ENCODE measurements at places on chromosomes 13 and 19.

- DNase-seq, result no peak
Observed at GRCh38 chr13:111288276-111288675, 32.2 kb upstream of the TEX29 start.

- DNase-seq, result no peak
Observed at GRCh38 chr13:30972888-30973377, 40.5 kb downstream of the TEX26 start.

- DNase-seq, result no peak
Observed at GRCh38 chr13:79459906-79460305, 21.0 kb upstream of the NDFIP2 start.

DNA sequence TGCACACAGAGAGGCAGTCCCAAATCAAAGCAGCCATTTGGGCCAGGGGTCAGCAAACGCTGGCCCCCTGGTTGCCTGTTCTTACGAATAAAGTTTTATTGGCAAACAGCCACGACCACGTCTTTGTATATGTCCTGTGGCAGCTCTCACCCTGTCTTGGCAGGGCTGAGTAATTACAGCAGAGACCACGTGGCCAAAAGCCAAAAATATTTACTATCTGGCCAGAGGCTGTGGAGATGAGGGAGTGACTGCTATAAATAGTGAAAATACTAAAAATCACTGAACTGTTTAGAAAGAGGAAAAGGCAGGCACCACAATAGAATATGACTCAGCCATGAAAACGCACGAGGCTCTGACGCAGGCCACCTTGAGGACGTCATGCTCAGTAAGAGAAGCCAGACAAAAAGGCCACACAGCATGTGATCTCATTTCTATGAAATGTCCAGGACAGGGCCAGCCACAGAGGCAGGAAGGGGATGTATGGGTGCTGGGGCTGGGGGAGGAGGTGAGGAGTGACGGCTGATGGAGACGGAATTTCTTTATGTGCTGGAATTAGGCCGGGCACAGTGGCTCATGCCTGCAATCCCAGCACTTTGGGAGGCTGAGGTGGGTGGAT, 29.4 kb downstream of the SMIM24 start:
- DNase-seq, result peak; percentile 81

- DNase-seq, result no peak
Observed at GRCh38 chr13:98495627-98496478, 81.1 kb downstream of the STK24 start.

GRCh38 chr13:54945973-54946372, 1917.4 kb downstream of the OLFM4 start:
- no peak for DNase-seq

DNA sequence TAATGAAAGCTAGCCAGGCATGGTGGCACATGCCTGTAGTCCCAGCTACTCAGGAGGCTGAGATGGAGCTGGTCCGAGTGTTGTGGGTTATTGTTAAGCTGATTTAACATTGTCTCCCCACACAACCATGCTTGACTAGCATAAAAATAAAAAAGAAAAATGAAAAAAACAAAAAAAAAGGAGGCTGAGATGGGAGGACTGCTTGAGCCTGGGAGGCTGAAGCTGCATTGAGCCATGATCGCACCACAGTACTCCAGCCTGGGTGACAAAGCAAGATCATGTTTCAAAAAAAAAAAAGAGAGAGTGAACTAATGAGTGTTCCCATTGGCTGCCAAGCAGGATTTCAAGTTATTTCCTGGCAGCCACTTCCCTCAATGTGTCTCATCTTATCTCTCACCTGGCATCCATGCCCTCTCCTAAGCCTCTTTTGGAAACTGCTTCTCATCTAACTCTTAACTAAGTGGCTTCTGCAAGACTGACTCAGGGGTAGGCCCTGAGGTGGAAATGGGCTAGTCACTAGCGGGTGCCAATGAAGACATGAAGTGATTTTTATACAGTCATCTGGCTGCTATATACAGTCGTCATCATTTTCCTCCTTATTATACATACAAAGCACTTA, 4.9 kb downstream of the THAP8 start:
- no peak for DNase-seq

- no peak for DNase-seq
Observed at GRCh38 chr13:98285852-98286594, 109.0 kb upstream of the RNF113B start.

DNA sequence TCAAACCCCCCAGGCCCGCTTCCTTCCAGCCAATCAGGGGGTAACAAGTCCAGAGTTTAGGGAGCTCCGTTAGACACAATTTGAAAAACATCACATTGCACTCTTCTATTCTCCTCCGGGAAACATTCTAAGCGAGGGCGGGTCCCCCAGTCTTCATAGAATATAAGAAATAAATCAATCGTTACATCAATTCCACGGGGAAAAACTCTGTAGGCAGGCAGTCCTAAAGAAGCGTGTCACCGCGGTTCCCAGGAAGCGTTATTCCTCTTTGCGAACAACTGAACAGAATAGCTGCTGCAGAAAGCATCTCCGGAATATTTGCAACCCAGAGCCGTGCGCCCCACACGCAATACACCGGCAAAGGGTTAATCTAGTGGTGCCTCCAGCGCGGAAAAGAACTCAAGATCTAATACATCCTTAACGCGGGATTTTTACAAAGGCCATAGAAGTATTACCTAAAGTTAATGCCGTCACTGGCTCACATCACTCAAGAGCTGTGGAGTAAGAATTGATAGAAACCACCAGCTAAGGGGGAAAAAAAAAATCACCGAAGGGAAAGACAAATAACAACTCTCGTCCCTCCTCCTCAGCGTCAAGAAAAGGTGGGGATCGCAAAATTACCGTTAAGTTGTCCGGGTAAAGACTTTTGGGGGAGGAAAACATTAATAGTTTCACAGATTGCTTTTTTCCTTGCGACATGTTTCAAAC, 65.1 kb downstream of the KCNRG start:
- DNase-seq, result peak; percentile 27

GRCh38 chr13:37448153-37448552, 150.4 kb downstream of the POSTN start:
- DNase-seq, result no peak

DNA sequence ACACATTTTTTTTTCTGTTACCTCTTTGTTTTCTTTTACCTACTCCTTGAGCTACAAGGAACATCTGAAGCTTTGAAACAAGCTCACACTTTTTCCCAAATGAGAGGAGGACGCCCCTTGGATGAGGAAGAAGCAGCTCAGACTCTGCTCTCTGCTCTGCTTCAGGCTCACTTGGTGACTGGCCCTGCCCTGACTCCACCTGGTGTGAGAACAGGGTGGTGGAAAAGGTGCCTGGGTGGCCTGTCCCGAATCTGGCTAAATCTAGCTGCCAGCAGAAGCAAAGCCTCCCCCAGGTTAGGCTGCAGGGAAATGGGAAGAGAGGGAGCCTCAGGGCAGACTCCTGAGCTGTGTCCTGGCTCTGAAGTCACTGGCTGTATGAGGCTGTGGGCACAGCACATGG, 68.0 kb upstream of the CEACAM8 start:
- no peak for DNase-seq

DNA sequence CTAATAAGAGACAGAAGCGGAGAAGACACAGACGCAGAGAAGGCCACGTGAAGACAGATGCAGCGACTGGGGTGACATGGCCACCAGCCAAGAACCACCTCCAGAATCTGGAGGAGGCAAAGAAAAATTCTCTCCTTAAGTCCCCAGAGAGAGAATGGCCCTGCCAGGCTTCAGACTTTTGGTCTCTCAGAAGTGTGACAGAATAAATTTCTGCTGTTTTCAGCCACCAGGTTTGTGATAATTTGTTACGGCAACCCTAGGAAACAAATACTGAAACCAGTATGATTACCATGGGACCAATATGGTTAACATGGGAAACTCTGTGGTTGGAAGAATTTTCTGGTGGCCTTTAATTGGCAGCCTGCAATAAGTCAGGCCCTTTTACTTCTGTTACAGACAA, 63.9 kb upstream of the DOCK9 start:
- no peak for DNase-seq

Data from NCI-H446 (cell line).